Esophagus mucosa (tissue), 1 donor: ENCODE measurements at places on chromosomes 1 and 21. TPM values are rescaled to one million over a fixed set of nuclear protein-coding genes. Genes with fewer than 3 reads are reported as not detected.
A peak's percentile ranks its signal among the peaks of the same experiment; 100 is the strongest.

DNA sequence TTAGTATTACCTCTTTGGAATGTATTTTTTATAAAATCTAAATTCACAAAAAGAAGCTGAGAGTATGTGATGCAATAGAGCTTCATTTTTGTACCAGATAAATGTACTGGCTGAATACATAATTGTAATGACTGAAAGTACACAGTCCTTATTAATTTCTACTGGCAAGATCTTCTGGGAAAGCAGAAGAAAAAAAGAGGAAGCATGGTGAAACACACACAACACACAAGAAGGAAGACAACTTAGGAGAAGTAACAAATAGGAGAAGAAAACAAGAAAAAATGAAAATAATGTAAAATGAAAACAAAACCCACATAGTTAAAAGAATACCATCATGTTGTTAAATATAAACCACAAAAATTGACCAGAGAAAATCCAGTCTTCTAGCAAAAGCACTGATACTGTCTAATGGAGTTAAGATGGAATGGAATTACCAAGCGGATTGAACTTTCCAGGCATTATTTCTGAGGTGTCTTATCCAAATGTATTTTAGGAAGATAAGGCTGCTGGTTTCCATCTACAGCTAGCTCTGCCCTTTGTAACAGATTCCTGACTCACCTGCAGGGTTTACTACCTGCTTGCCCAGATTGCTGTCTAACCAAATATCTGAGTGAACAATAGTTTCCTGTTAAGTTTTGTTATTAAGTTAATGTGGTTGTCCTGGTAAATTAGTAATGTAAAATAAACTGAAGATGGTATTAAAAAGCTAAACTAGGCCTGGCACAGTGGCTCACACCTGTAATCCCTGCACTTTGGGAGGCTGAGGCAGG lies 4.5 kb upstream of the COP1 start:
- ATAC-seq = no peak

DNA sequence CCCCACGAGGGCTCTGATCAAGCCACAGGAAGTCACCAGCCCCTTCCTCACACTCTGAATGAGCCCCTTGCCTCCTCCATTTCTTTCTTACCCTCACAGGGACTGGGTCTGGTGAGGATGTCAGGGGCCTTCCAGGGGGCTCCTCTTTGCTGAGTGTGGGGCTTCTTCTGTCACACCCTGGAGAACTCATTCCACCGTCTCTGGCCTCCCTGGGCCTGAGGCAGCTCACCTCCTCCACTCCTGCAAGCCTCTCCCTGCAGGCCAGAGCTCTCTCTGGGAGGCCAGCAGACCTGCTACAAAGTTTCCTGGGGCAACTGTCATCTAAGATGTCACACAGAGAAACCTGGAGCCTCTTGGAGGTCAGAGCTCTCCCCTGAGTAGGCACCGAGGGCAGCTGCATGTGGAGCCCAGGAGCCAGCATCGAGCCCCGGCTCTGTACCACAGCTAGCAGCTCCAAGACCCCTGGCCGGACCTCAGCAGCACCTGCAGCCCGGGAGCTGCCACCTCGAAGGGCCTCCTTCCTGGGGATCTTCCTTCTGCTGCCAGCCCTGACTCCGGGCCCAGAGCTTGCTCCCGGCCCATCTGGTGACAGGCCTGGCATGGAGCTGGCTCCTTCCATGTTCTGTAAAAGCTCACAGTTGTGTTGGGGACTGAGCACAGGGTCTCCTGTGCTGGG lies 1.1 kb downstream of the SPOCD1 start:
- no peak for ATAC-seq

DNA sequence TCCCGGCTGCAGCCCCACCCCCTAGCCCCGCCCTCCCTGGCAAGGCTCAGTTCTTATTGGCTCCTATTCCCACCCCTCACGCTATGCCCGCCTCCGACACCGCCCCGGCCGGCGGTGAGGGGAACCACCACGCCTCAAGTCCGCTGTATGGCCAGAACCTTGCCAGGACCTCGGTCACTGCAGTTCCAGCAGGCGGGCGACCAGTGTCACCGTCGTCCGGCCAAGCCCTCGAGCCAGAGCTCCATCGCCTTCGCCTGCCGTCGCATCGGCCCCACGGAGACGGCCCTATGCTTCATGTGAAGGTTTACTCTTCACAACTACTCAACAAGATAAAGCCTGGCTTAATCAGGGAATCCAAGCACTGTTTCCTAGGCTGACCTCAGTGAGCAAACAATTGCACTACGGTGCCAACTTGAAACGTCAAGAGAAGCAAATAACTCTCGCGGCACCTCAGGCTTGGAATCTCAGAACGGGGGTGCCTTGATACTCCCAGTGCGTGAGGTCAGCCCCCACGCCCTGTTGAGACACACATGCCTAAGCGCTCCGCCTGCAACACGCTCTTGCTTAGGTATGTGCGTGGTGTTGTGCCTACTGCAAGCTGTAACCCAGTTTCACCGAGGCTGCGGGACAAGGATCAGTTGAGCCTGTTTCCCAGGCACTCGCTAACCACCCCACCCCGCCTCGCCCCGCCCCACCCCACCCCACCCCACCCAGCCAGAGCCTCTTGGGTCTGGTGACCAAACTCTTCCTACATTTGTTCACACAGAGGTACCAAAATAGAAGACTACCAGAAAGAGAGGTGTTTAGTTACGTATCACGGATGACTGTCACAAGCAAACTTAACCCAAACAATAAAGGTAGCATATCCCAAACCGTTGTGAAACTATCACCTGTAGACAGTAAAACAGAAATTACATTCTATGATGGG lies 498 bp upstream of the DENND2C start:
- peak; percentile 93 for ATAC-seq

- peak; percentile 81 for ATAC-seq
Observed at GRCh38 chr1:172040466-172040865, 199.2 kb downstream of the DNM3 start.

- ATAC-seq = no peak
Observed at GRCh38 chr1:185966471-185966870, 232.3 kb downstream of the HMCN1 start.

DNA sequence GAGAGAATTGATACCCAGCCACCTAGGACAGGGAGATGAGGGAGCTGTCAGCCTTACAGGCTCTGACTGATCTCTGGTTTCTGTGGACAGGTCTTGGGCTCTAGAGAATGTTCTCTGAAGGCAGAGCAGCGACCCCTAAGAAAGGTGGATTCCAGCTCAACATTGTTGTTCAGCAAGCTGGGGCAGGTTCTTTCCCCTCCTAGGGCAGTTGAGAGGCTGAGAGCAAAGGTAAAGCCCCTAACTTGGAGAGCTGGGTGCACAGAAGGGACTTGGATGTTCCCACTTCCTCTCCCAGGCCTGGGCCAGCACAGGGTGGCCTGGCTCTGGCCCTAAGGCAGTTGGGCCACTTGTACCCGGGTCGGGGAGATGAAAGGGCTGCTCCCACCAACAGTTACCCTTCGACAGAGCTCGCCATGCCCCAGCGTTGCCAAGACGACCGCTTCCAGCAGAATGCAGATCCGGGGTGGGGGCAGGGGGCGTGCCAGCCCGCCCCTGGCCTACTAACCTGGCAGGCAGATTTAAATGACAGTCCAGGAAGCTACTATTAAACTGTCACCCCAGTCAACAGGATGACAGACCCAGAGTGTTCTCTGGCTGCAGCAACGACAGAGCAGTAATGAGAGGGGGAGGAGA lies 31.6 kb downstream of the LRP8 start:
- ATAC-seq = no peak

NR1I3 gene
- not detected for total RNA-seq

LRRC8B gene
- total RNA-seq = 19.6 TPM

NID1 gene
- 5.3 TPM for total RNA-seq

SNX7 gene
- 25.4 TPM for total RNA-seq

CNKSR1 gene
- total RNA-seq = 19.7 TPM

CFHR3 gene
- total RNA-seq = 0.36 TPM

TRMT13 gene
- 9.4 TPM for total RNA-seq
